GM12878 (cell line): ENCODE measurements at places on chromosomes 4 and X. TPM values are rescaled to one million over a fixed set of nuclear protein-coding genes. Genes with fewer than 3 reads are reported as not detected.

The JAKMIP1 gene
- 14.2 and 15.0 TPM in 2 replicates for total RNA-seq

The FAM236B gene
- not detected in 2 replicates for total RNA-seq

DNA sequence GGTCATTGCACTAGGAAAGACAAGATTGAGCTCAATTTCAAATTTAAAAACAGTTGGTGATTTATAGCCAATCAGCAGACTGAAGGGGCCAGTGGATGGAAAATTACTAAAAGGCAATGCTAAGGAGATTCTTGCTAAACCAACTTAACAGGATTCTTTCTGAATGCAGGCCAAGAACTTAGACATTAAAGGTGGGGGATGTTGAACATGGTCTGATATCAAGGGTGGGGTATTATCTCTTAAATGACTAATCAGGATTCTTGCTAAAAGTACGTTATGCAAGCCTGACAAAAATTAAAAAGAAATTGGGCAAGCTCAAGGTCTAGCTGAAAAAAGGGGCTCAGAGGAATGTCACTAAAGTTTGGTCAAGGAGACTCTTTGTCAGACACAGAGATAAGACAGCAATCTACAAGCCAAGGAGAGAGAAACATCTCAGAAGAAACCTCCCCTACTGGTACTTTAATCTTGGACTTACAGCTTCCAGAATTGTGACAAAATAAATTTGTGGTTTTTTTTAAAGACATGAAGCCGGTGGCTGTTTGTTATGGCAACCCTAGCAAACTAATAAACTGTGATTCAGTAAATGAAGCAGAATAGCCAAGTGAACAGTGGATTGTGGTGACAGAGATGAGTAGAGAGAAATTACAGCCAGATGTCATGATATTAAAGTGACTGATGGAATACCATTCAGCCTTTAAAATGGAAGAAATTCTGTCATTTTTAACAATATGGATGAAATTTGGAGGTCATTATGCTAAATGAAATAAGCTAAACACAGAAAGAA, 120.3 kb upstream of the KLHL4 start:
- H3K36me3 ChIP-seq: no peaks in the 10 kb centered on the region
- DNase-seq: no peak
- H3K4me3 ChIP-seq: no peak overlapping the region
- H3K27me3 ChIP-seq: no peaks in the 10 kb centered on the region
- H3K4me1 ChIP-seq: no peaks in the 10 kb centered on the region

- no peak overlapping the region for H3K4me3 ChIP-seq
- H3K27ac ChIP-seq: no peak overlapping the region
- no peaks in the 10 kb centered on the region for H3K36me3 ChIP-seq
These were observed 5.1 kb downstream of the NUDT9 start for GRCh38 chr4:87427518-87427868.

DNA sequence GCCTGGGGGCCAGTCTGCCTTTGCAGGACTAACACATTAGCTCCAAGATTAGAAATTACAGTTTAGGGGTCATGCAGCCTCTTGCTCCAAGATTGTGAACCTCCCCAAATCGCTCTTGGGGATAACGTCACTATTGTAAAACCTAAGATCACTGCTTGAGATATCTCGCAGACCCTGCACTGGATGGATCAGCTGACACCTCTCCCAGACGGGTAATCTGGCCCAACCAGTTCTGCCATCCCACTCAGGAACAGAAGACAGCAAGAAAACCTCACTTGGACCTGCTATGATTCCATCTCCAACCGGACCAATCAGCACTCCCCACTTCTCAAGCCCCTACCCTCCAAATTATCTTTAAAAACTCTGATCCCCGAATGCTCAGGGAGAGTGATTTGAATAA, 431.2 kb downstream of the GPM6A start:
- no peak overlapping the region for H3K4me3 ChIP-seq
- no peaks in the 10 kb centered on the region for H3K4me1 ChIP-seq
- H3K27me3 ChIP-seq: no peaks in the 10 kb centered on the region

DNA sequence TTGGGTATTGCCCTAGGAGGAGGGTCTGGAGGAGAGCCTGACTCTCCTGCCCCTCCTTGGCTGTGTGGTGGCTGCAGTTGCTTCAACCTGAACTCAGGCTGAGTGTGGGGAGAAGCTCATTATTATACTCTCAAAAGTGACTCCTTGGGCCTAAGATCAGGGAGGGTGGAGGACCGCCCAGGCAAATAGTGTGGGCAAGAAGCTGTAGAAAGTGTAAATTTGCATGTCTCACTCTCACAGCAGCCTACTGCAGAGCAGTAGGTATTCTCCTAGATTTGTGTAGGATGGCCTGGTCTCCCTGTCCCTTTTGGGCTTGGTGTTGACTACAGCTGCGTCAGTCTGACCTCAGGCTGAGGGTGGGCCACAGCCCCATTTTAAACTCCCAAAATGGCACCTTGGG, 156.1 kb downstream of the ZNF330 start:
- no peaks in the 10 kb centered on the region for H3K36me3 ChIP-seq
- H3K27ac ChIP-seq: no peak overlapping the region
- DNase-seq: no peak
- no peaks in the 10 kb centered on the region for H3K27me3 ChIP-seq
- peaks cover 4% of the 10 kb centered on the region; the same call in 1 of the 2 replicates for H3K4me1 ChIP-seq
- H3K4me3 ChIP-seq: no peak overlapping the region

DNA sequence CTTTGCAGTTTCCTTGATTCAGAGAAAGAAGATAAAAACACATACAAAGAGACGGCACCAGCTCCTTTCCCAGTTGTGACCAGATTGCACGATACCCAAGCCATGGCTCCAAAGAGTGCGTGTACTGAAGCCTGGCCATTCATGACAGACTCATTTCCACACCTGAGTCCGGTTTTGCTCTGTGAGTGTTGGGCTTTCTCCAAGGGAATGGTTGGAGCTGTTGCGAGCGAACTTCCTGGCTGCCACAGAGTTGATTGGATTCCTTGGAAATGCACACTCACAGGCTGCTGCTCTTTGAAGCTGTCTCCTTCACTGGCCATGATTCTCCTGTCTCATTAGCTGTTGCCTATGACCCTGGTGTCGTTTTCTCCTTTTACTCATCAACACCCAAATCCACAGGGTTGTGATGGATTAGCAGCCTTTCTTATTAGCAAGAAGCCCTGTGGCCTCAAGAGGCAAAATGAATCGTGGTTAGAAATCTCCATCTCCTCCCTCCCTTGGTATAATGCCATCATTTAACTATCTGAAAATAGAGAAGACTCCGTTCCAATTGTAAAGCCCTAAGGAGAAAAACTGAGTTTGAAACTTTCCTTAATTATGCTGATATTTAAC, 43.9 kb upstream of the BBS12 start:
- H3K27ac ChIP-seq: no peak overlapping the region
- no peaks in the 10 kb centered on the region for H3K27me3 ChIP-seq
- peaks cover 30% of the 10 kb centered on the region for H3K4me1 ChIP-seq
- no peak overlapping the region for H3K4me3 ChIP-seq

GRCh38 chr4:171875291-171875690, 62.1 kb downstream of the GALNTL6 start:
- no peak for DNase-seq
- H3K27ac ChIP-seq: no peak overlapping the region
- no peaks in the 10 kb centered on the region for H3K27me3 ChIP-seq
